Right lung (tissue), 10 donors: ENCODE measurements at places on chromosomes 4 and X. TPM values are rescaled to one million over a fixed set of nuclear protein-coding genes. Genes with fewer than 3 reads are reported as not detected.
A peak's percentile ranks its signal among the peaks of the same experiment; 100 is the strongest.

DNA sequence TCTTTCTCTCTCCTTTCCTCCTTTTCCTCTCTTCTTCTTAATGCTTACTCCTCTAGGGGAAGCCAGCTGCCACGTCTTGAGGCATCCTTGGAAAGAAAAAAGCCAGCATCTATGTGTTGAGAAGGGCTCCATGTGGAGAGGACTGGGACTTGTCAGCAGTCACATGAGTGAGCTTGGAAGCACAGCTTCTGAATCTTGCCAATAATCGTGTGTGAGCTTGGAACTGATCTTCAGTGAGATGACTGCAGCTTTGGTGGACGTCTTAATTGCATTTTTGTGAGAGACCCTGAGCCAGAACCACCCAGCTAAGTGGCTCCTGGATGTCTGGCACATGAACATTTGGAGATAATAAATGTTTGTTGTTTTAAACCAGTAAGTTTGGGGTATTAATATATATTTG, 371.7 kb downstream of the SLITRK2 start:
- DNase-seq, result peak; percentile 61

DNA sequence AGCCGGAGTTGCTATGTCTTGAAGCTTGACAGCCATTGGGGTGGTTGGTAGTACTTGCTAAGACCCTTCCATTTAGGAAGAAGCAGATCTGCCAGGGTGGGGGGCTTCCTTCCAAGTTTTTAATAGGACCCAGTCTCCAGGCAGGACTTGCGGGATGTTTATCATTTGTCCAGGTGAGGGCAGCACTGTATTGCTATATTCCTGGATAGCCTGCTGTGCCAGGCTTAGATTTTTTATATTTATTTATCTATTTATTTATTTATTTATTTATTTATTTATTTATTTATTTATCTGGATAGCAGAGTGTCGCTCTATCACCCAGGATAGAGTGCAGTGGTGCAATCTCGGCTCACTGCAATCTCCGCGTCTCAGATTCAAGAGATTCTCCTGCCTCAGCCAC, 87.4 kb upstream of the CT45A1 start:
- no peak for DNase-seq

GRCh38 chr4:1250527-1250812, 1.5 kb upstream of the CTBP1 start:
- DNase-seq, result no peak

GRCh38 chr4:11497972-11498371, 69.3 kb upstream of the HS3ST1 start:
- no peak for DNase-seq

- peak; percentile 8 for DNase-seq
These were observed 632 bp downstream of the CCSER1 start for GRCh38 chr4:90127706-90128345.

DNA sequence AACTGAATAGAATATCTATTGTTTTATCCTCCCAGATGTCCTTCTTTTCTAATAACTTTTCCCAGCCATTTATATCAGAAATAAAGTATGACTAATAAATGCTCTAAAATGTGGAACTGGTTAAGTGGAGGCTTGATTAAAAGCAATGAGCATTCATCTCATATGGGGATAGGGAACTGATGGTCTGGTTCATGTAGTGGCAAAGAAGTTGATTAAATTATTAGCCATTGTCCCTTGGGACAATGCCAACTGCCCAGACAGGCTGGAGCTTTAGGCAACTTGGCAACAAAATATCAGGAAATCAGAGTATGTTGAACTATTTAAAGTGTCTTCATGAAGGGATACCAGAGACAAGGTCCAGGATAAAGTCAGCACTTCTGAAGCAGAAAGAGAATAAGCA, 24.2 kb downstream of the TRO start:
- DNase-seq, result no peak

DNA sequence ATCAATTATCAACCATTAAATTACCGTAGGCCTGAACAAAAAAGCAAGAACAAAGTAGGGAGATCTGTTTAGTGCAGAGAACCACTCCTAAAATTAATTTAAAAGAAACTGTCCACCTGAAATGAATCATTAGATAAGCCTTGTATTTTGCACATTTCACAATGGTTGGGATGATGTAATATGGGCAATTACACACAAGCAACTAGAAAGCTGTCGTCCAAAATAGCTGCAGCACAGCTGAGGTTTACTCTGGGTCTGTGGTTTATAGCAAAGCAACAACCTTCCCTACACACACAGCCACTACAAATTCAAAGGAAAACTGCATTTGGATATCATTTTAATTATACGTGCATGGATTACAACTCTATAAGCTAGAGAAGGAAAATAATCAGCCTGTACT, 28.5 kb downstream of the PCDH19 start:
- DNase-seq, result no peak

DNA sequence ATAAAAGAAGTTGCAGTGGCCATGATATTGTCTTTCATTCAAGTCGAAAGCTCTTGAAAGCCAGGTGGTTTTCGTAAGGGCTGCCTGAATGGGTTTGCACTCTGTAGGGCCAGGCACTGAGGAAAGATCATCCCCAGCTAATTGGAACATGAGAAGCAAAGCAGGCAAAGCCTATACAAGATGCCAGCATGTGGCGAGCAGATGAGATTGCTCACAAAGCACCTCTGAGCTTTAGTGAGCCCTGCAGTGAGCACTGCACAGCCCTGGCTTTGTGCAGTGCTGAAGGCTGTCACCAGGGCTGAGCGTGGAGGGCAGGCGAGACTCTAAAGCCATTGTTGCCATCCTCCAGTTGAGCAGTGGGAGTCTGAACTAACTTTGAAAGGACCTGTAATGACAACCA, 53.8 kb downstream of the HADH start:
- DNase-seq, result no peak

DNA sequence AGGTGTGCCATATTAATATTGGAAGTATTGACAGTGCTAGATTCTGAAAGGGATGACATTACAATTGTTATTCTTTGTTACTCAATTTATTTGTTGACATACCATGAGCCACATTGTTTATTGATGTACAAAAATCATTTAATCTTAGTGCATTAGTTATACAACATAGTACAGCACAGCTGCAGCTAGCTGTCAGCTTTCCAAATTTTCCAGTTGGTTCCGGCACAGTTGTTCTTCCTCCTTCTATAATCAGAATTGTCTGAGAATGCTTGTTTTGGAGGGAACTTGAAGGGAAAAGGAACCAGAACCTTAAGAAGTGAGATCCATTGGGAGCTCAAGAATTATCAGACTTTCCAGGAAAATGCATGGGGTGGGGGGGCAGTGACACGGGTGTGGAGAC, 281.4 kb downstream of the ZIC3 start:
- peak; percentile 15 for DNase-seq

- DNase-seq, result no peak
These were observed 30.5 kb downstream of the PLAC8 start for GRCh38 chr4:83083925-83084475.

GRCh38 chr4:173357939-173358338, 12.8 kb upstream of the SAP30 start:
- no peak for DNase-seq

DNA sequence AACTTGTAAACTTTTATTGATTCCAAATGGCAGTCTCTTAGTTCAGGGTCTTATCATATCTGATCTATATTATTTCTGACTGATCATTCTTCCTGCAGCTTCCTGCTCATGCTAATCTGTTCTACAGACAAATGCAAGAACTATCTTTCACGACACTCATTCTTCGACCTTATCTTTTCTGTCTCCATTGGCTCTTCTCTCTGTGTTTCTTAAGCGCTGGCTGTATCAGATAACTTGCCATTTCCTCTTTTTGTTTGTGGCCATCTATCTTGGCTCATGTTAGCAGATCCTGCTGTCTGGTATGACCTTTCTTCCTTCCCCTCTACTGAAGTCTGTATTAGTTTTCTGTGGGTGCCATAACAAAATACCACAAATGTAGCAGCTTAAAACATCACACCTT, 230.5 kb upstream of the PUDP start:
- no peak for DNase-seq

GRCh38 chr4:35604252-35604651, 640.1 kb downstream of the ARAP2 start:
- DNase-seq, result no peak

PLS3 gene
- 310 TPM for polyA plus RNA-seq

RASGEF1B gene
- 9.7 TPM for polyA plus RNA-seq

ART3 gene
- 0.35 TPM for polyA plus RNA-seq

CYSLTR1 gene
- polyA plus RNA-seq, result 2.5 TPM
